ENCODE measurements at places on chromosomes 5 and 9.

- no peak for DNase-seq
Measured at GRCh38 chr5:36743891-36744772, 132.4 kb upstream of the NIPBL start.

DNA sequence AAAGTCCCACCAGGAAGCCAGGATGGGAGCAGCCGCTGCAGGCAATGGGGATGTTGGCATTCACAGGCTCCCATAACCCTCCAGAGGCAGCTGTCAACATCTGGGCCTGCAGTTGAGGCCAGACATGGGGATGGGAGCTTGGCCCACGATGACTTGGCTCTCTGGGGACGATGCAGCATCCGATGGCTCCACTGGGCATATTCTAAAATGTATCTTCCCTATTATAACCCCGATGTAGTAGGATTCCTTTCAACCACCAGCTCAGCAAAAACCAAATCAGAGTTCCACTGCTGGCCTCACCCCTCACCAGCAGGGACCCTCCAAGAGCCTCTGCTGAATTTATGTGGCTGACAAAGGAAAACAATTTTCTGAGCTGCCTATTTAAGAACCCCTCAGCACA lies 7.1 kb downstream of the SPRY4 start:
- no peak for DNase-seq

DNA sequence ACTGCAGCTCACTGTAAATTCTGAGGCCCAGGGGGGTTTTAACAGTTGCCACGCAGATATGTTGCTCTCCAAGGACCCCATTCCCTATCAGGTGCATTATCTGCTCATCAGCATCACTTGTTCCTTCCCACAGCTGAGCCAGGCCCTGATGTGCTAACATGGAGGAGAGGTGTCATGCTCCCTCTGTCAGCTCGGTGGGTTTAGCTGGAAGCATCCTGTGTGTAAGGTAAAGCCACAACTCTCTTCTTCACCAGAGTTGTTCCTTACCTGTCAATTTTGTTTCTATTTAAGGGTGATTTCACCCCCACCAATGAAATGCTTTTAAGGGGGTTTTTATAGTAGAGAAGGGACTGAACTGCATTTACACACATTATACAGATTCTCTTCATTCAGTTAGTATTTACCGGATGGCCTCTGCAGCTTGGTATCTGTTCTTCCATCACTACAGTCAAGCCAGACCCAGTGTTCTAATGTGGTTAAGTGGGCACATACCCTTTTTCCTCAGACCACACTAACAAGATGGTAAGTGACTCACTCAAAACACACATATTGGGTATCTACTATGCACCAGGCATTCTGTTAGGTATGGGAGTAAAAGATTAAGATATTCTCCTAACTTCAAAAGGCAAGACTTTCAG lies 205.4 kb downstream of the DCP2 start:
- DNase-seq: no peak

- DNase-seq: peak; percentile 41
Measured at GRCh38 chr5:81779125-81779915, 28.4 kb upstream of the SSBP2 start.

- DNase-seq: no peak
Measured at GRCh38 chr5:111233052-111233374, 8.8 kb downstream of the CAMK4 start.

- no peak for DNase-seq
Measured at GRCh38 chr9:23555851-23556250, 270.2 kb downstream of the ELAVL2 start.

DNA sequence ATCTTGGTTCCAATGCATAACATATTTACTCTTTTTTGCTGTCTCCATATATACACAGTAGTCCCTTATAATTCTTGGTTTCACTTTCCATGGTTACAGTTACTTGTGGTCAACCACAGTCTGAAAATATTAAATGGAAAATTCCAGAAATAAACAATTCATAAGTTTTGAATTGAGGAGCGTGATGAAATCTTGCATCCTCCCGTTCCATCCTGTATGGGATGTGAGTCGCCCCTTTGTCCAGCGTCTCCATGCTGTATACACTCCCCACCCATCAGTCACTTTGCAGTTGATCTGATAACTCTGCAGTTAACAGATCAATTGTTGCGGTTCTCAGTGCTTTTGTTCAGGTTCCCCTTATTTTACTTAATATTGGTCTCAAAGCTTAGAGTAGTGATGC lies 11.5 kb upstream of the FAF2 start:
- DNase-seq: no peak

DNA sequence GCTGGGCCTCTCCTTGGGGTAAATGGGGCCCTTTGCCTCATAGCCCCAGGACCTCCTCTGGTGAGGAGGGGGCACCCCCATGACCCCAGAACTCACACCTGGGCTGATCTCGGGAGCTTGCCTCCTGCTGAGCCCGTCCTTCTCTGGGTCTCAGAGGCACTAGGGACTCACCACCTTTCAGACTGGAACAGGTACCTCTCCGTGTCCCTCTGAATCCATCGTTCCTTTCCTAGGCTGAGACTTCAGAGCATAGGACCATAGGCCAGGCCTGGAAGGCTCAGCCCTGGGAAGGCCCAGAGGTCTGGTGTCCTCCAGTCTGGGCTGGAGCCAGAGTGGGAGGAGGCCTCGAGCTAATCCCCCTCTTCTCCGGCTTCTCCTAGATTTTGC lies 97.9 kb downstream of the CACNA1B start:
- DNase-seq: no peak

DNA sequence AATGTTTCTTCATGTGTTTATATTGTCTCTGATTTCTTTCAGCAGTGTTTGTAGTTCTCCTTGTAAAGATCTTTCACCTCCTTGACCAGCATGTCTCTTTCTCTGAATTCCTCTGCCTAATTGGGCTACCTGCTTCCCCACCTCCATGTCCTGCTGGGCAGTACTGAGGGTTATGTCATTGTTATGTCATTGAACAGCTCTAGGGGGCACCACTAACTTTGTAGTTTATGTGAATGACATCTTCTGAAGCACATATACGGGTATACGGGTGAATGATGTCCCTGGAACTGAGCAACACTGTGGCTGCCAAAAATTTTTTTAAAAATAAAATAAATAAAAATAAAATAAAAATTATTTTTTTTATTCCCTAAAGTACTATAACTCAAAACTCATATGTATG lies 16.9 kb upstream of the SNCAIP start:
- no peak for DNase-seq

DNA sequence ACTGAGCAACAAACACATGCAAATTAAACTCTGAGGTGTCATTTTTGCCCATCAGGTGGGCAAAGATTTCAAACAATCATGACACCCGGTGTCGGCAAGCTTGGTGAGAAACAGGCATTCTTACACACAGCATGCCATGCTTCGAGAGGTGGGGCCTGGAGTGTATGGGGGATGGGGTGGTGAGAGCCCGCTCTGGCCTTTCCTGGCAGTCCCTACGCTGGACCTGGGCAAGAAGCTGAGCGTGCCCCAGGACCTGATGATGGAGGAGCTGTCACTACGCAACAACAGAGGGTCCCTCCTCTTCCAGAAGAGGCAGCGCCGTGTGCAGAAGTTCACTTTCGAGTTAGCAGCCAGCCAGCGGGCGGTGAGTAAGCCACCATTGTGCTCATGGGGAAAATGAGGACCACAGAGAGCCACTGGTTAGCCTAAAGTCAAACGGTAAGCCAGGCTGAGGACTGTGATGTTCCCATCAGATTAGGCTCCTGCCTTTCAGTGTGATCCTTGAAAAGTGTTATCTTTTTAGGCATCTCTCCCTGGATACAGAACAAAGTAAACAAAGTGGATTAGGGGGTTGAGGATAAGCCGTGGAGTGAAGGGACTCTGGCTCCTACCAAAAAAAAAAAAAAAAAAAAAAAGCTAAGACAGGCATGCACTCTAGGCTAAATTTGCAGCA lies 9.4 kb downstream of the MYOZ3 start:
- DNase-seq: no peak

DNA sequence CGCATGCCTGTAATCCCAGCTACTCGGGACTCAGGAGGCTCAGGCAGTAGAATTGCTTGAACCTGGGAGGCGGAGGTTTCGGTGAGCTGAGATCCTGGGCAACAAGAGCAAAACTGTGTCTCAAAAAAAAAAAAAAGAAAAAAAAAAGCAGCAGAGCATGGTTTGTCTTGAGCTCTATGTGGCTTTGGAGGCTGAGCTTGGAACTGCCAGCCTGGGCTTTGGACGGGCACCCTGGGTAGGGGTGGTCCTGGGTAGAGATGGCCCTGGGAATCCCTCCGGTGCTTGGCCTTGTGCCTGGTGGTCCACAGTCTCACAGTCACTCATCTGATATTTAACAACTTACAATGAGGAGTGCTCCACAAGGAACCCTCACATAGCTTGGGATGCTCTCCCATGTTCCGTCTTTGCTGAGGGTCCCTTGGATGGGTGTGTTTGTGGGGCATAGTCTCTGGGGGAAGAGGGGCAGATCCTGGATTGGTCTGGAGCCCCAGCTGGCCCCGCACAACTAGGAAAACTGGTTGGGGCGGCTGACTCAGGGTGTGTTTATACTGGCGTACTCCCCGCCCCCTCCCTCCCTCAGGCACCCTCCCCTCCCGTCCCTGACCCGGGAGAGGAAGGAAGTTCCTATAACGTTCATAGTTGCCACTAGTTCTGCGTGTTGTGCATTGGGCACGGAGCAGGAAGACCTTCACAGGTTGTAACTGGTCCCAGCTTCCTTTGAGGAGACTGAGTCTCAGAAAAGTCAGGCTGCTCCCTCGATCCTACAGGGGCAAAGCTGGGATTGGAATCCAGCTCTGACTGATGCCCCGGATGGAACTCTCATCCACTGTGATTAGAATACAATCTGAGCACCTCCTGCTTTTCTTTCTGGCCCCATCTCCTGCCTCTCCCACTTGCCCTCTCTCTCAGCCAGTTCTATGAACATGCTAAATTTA lies 11.2 kb downstream of the IER5L start:
- no peak for DNase-seq

- no peak for DNase-seq
Measured at GRCh38 chr5:160674901-160675300, 177.1 kb downstream of the ATP10B start.

DNA sequence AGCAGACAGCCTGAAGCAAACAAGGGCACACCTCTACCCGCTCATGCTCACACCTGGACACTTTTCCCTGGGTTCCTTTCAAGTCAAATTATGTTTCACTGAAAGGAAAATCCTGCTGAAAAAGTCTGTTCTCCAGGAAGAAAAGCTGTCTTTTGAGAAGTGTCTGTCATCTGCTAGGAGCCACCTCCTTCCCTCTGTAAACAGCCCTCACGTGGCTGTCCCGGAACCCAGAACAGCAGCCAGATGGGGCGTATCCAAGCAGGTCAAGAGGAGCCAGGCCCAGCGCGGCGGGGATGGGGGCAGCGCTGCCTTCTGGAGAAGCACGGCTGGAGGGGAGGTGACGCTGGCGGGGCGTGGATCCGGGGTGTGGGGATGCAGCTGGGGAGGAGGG lies at the start of gene PNPLA7:
Gene PNPLA7, minus strand, starts transcription at position 172 of the 391 bp plus-strand sequence. CDS start 205 bp downstream, outside the sequence.
- DNase-seq: peak; percentile 48

GRCh38 chr9:16918920-16919319 lies 48.5 kb upstream of the BNC2 start:
- DNase-seq: no peak

DNA sequence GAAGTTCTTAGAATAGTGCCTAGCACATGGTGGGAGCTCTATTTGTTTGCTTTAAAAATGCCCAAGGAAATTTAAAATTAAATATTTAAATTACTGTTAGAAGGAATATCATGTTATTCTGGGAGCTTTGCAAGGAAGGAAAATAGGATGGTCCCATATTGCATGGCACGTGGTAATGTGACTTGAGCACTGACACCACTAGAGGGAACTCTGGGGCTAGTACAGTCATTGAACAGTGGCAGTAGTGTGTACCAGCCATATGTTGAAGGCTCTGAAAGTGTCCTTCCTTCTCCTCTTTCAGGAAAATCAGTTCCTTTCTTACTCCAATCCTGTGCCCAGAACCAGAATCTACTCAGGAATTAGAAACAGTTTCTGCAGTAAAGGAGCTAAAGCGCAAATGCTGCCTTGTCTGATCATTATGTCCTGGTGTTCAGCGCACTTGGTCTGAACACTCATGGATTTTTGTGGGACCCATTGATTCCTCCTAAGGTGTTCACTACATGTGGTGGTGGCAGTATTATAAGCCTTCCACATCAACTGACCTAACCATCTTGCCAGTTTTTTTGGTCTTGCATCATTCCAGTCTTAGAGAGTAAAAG lies 54.1 kb downstream of the GDA start:
- DNase-seq: no peak

DNA sequence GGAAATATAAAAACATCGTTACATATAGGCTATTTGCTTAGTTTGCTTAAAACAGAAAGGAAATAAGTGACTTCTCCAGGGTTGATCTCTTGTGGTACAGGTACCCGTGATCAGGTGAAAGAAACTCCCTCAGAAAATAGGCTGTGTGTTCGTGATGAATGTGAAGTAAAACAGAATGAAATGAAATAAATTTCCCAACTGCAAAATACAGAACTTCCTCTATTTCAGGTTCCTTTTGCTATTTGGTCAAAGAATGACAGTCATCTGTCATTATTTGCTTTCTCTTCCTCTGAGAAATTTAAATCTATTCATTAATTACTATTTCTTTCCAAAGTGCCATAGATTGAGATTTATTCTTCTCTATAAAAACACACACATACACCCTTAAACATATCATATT lies 408.1 kb downstream of the FAM170A start:
- DNase-seq: no peak

DNA sequence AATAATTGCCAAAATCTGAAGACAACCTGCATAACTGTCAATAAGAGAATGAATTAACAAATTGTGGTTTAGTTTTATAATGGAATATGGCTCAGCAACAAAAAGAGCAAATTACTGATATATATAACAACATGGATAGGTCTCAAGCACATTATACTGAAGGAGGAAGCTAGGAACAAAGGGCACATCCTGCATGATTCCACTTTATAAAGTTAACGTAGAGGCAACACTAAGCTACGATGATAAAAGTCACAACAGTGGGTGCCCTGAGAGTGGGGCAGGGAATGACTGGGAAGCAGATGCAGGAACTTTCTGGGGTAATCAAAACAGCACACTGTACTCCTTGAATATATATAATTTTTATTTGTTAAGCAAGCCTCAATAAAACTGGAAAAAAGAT lies 165.2 kb downstream of the RMI1 start:
- DNase-seq: no peak

GRCh38 chr9:136312436-136312835 lies 8.5 kb upstream of the CCDC187 start:
- DNase-seq: peak; percentile 56

- DNase-seq: no peak
Measured at GRCh38 chr5:109164001-109164400, 245.8 kb downstream of the PJA2 start.

- peak; percentile 67 for DNase-seq
Measured at GRCh38 chr9:124320062-124320973, 62.6 kb downstream of the NEK6 start.

DNA sequence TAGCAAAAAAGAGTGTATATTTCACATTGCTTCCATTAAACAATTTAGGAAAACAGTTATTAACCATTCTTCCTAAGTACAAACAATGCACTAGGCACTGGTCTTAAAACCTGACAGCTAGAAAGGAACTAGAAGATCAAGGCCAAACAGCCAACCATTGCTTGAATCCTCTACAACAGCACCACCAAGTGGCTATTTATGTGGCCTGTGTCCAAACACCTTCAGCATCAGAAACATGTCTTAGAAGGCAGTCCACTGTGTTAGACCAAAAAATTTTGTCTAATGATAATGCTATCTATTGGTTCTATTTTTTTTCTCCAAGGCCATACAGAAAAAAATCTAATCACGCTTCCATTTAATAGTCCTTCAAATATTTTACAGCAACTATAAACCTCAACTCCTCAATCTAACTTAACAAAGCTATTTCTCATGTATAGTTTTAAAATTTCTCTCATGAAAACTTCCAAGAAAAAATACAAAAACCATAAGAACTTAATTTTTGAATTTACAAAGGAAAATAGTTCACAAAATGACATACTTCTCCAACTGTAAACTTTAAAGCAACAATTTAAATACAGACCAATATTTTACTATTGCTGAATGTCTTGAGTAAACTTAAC lies 36.1 kb downstream of the CAAP1 start:
- no peak for DNase-seq
